Type B pancreatic cell (in vitro differentiated cells): ENCODE measurements at places on chromosomes 1 and 21.

DNA sequence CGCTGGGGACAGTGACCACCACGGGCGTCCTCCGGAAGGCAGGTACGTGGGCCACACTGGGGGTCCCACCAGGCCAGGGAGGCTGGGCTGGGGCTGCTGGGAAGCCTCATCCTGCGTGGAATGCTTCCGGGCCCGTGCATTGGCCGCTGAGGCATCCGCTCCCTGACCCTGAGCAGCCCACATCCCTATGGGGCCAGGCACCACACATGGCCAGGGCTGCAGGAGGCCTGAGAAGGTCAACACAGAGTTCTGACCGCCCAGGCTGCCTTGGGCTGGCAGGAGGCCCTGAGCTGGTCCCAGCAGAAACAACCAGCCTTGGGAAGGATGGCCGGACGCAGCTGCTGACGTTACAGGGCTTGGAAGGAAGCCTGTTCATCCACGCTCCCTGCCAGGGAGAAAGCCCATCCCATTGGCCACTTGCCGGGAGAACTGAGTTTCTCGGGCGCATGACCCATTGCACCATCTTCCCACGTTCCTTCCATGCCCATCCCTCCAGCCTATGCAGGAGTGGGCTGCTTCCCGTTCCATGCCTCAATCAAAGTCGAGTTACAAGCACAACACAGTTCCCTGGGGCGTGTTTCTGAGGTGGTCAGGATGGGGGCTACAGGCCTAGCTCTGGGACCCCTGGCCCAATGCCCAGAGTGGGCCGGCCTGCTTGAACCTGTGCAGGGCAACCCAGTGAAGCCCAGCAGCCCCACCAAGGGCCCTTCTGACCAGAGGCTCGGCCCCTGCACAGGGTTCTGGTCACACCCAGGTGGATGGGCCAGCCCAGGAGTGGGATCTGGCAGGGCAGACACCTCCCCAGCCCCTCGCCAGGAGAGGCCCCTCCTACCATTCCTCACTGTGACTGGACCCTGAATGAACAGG, 31.7 kb downstream of the TRIM11 start:
- no peak for DNase-seq
- H3K4me1 ChIP-seq: no peaks in the 10 kb centered on the region
- no peaks in the 10 kb centered on the region for H3K27me3 ChIP-seq
- H3K27ac ChIP-seq: no peak overlapping the region
- no peak overlapping the region for H3K4me3 ChIP-seq

DNA sequence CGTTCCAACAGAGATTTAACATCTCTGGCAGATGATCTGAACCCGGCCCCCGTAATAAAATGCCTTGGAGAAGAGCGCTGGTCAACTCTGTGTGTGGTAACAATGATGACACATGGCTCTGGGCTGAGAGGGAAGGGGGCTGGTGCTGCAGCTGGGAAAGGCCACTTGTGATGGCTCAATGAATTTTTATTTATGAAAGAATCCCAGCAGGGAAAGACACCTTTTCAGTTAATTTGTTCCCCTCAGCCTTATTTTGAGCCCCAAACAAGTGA, 59.4 kb downstream of the SYT6 start:
- no peak overlapping the region for H3K27ac ChIP-seq
- no peaks in the 10 kb centered on the region for H3K36me3 ChIP-seq
- H3K4me3 ChIP-seq: no peak overlapping the region

DNA sequence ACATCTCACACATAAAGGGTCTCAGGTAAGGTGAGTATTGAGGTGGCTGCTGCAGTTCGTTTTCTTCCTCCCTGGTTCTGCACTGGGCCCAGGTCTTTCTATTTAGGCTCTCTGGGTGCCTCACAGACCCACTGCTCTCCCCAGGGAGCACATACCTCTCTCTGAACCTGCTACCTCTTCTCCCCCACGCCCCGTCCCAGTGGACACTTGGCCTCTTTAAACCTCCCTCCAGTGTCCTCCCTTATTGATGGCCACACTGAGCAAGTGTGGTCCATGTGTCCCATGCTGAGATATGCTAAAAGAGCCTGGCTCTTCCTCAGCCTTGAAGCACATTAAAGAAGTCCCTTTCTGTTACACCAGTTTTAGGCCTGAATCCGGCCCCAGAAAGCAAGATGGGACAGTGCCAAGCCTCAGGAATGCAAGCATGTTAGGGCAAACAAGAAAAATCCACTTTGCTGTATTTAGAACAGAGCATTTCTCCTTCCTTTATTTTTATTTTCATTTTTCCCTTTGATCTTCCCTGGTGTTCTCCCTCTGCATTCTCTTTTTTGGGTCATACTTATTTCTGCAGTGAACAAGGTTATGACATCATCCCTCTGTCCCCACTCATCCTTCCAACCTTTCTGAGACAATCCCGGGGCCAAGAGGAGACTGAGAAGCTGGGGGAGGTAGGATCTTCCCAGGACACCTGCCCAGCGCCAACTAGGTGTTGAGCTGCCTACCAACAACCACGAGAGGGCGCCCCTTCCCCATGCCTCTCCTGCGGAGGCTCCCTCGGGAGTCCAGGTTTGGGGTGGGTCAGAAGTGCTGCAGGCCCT, 5.0 kb upstream of the CHI3L2 start:
- H3K4me3 ChIP-seq: no peak overlapping the region
- DNase-seq: peak; percentile 78
- H3K27ac ChIP-seq: peak overlapping the region; percentile 84
- H3K27me3 ChIP-seq: no peaks in the 10 kb centered on the region
- no peaks in the 10 kb centered on the region for H3K36me3 ChIP-seq

GRCh38 chr1:112772781-112773180, 57.6 kb upstream of the PPM1J start:
- peaks cover 7% of the 10 kb centered on the region for H3K27me3 ChIP-seq
- no peaks in the 10 kb centered on the region for H3K4me1 ChIP-seq
- no peak overlapping the region for H3K27ac ChIP-seq
- no peak for DNase-seq
- H3K4me3 ChIP-seq: no peak overlapping the region

- peaks cover 16% of the 10 kb centered on the region for H3K36me3 ChIP-seq
- H3K27ac ChIP-seq: peak overlapping the region; percentile 41
- H3K27me3 ChIP-seq: no peaks in the 10 kb centered on the region
- H3K4me3 ChIP-seq: no peak overlapping the region
- DNase-seq: no peak
- H3K4me1 ChIP-seq: peaks cover 27% of the 10 kb centered on the region
Observed at GRCh38 chr1:164692420-164692819, 133.4 kb downstream of the PBX1 start.
